ENCODE measurements at places on chromosomes 4 and X.

GRCh38 chr4:71186566-71187403, 152.0 kb upstream of the SLC4A4 start:
- DNase-seq = peak; percentile 74

DNA sequence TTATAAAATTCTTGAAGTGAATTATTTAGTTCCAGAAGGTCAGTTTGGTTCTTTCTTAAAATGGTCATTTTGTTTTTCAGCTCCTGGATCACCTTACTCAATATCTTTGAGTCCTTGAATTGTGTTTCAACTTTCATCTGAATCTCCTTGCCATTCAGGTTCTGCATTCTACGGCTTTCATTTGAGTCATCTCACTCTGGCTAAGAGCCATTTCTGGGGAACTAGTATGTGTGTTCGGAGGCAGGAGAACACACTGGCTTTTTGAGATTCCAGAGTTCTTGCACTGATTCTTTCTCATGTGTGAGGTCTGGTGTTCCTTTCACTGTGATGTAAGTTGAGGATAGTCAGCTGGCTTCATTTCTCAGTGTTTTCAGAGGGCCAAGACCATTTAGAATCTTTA, 708.4 kb upstream of the FRG1 start:
- no peak for DNase-seq

DNA sequence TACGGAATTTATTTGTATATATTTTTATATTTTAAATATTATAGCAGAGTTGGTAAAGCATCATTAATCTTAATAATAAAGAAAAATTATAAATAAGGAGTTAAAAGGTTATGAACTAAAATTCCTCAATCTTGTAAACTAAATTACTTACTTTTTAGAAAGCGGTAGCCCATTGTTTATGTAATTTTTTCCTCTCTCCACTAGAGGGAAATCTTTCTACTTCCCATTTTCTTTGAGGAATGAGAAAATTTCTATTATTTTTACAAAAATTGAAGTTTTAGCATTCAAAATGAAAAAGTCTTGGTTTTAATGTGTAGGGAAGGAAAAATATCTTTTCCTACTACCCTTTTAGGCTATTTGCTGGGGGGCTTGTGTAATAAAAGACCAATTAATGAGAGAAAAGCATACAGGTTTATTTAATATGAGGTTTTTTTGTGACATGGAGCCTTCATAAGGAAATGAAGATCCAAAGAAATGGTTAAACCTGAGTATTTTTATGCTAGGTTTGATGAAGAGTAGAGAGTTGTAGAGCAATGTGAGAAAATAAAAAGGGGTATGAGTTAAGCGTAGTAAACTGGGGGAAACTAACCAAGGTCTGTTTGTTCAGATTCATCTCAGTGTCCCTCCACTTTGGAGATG, 68.7 kb upstream of the ADAD1 start:
- DNase-seq = peak; percentile 17

- DNase-seq = peak; percentile 7
Measured at GRCh38 chr4:174314770-174315169, 31.1 kb downstream of the CEP44 start.

DNA sequence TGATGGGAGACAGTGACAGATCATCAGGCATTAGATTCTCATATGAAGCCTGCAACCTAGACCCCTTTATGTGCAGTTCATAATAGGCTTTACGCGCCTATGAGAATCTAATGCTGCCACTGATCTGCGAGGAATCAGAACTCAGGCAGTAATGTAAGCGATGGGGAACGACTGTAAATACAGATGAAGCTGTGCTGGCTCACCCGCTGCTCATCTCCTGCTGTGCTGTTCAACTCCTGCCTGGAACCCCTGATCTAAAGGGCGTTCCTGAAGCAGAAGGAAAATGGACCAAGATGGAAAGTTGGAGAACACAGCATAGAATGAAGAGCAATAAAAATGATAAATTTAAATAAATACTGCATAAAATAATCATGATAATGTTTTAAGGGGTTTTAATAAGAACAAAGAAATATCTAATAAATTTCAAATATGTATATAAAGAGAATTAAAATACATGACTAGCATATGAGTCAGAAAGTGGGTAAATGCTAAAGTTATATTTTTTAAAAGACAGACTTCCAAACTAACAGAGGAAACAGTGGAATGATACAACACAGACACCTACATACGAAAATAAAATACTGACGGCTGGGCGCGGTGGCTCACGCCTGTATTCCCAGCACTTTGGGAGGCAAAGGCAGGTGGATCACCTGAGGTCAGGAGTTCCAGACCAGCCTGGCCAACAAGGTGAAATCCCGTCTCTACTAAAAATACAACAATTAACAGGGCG, 59.2 kb downstream of the RBM47 start:
- no peak for DNase-seq

Data from muscle of leg (tissue), 16 donors.